ENCODE measurements at places on chromosomes 12 and 14.

GRCh38 chr12:10086387-10086786 lies 12.4 kb downstream of the CLEC1A start:
- no peak overlapping the region for H3K4me3 ChIP-seq
- no peaks in the 10 kb centered on the region for H3K4me1 ChIP-seq
- H3K27me3 ChIP-seq, result peaks cover 4% of the 10 kb centered on the region
- DNase-seq, result no peak
- no peak overlapping the region for H3K27ac ChIP-seq

- H3K4me3 ChIP-seq, result peak overlapping the region; percentile 11
- peak; percentile 31 for DNase-seq
These were observed 11.9 kb downstream of the CFAP54 start for GRCh38 chr12:96501133-96501761.

- no peaks in the 10 kb centered on the region for H3K36me3 ChIP-seq
- H3K4me1 ChIP-seq, result no peaks in the 10 kb centered on the region
- no peak overlapping the region for H3K4me3 ChIP-seq
- no peak for DNase-seq
- no peaks in the 10 kb centered on the region for H3K27me3 ChIP-seq
These were observed 59.6 kb downstream of the DIP2B start for GRCh38 chr12:50564237-50564947.

- no peak for DNase-seq
- no peaks in the 10 kb centered on the region for H3K4me1 ChIP-seq
- H3K27me3 ChIP-seq, result no peaks in the 10 kb centered on the region
- H3K27ac ChIP-seq, result no peak overlapping the region
- H3K36me3 ChIP-seq, result no peaks in the 10 kb centered on the region
- H3K4me3 ChIP-seq, result no peak overlapping the region
These were observed 24.7 kb downstream of the RPL10L start for GRCh38 chr14:46626876-46627275.

GRCh38 chr12:12228402-12228801 lies 38.4 kb downstream of the LRP6 start:
- no peak overlapping the region for H3K27ac ChIP-seq
- H3K4me3 ChIP-seq, result no peak overlapping the region
- no peaks in the 10 kb centered on the region for H3K36me3 ChIP-seq
- DNase-seq, result no peak

GRCh38 chr14:74685921-74686678 lies 26.8 kb downstream of the AREL1 start:
- no peaks in the 10 kb centered on the region for H3K27me3 ChIP-seq
- H3K4me1 ChIP-seq, result no peaks in the 10 kb centered on the region
- DNase-seq, result no peak
- H3K27ac ChIP-seq, result no peak overlapping the region
- H3K4me3 ChIP-seq, result no peak overlapping the region
- peaks cover 53% of the 10 kb centered on the region for H3K36me3 ChIP-seq

GRCh38 chr14:90659156-90659555 lies 157.1 kb downstream of the TTC7B start:
- no peaks in the 10 kb centered on the region for H3K4me1 ChIP-seq
- DNase-seq, result no peak
- no peak overlapping the region for H3K27ac ChIP-seq
- H3K36me3 ChIP-seq, result no peaks in the 10 kb centered on the region
- no peak overlapping the region for H3K4me3 ChIP-seq

GRCh38 chr14:49975276-49975675 lies 82.4 kb downstream of the ARF6 start:
- no peak overlapping the region for H3K4me3 ChIP-seq
- peaks cover 71% of the 10 kb centered on the region for H3K4me1 ChIP-seq
- no peak for DNase-seq
- H3K27ac ChIP-seq, result no peak overlapping the region
- no peaks in the 10 kb centered on the region for H3K36me3 ChIP-seq
- H3K27me3 ChIP-seq, result no peaks in the 10 kb centered on the region

DNA sequence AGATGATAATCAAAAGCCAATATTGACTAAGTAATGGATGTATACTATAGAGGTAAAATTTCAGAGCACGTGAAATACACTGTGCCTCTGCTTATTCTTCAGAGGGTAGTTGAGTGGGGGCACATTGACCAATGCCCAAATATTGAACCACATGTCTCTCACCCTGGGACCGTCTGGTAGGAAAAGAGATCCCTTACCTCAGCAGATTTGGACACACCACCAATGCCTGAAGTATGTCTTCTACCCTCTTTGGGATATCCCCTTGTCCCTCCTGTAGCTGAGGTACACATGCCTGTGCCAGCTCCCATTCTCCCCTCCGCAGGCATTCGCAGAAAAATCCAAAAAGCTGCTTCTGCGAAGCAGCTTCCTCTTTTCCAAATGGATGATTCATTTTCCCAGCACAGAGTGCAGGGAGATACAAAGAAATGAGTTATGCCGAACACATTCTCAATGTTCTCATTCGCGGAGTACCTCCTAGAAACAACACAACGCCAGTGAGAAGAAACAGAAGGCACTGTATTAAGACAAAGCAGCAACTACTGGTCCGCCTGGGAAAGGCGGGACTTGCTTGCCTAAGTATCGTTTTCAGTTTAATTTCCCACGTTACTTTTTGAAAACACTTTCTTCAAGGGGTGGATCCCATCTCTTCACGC lies 691 bp downstream of the ZFYVE26 start:
- peak overlapping the region; percentile 72 for H3K27ac ChIP-seq
- peaks cover 20% of the 10 kb centered on the region for H3K36me3 ChIP-seq
- no peaks in the 10 kb centered on the region for H3K27me3 ChIP-seq
- no peak for DNase-seq
- peaks cover 10% of the 10 kb centered on the region for H3K4me1 ChIP-seq
- H3K4me3 ChIP-seq, result peak overlapping the region; percentile 94

DNA sequence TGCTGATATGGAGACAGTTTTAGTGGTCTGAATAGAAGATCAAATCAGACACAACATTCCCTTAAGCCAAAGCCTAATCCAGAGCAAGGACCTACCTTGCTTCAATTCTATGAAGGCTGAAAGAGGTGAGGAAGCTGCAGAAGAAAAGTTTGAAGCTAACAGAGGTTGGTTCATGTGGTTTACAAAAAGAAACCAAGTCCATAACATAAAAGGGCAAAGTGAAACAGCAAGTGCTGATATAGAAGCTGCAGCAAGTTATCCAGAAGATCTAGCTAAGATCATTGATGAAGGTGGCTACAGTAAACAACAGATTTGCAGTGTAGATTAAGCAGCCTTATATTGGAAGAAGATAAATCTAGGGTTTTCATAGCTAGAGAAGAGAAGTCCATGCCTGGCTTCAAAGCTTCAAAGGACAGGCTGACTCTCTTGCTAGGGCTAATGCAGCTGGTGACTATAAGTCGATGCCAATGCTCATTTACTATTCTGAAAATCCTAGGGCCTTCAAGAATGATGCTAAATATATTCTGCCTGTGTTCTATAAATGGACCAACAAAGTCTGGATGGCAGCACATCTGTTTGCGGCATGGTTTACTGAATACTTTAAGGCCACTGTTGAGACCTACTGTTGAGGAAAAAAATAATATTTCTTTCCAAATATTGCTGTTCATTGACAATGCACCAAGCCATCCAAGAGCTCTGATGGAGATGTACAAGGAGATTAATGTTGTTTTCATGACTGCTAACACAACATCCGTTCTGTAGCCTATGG lies 361.0 kb downstream of the DPF3 start:
- no peaks in the 10 kb centered on the region for H3K27me3 ChIP-seq
- no peak overlapping the region for H3K4me3 ChIP-seq
- H3K4me1 ChIP-seq, result peaks cover 28% of the 10 kb centered on the region
- no peak for DNase-seq

DNA sequence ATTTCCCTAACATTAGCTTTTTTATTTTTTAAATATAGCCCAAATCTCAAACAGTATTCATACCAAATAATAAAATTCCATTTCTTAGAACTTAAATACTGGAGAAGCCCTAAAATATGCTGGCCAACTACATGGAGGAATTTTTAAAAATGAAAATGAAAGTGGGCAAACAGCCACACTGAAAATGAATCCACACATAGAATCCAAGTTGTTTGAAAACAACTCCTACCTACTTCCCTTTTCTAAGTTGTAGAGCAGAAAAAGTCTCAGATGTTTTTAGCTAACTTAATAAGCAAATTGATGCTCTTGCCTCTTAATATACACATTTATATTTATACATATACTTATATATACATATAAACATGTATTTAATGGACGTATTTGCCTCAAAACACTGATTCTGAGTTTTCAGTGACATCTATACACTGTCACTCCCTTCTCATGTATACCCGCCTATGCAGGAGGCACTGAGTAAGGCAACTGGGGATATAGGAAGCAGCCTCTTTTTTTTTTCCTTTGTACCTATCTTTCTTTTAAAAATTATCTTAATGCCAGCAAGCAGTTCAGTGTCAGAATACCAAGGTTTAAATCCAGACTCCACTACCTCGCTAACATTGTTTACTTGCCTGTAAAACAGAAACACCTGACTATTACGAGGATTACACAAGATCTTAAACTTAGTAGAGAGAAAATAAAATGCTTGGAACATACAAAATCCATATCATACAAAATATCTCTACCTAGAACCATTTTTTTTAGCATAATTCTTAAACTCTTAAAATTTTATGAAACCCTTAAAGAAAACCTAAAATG lies 13.3 kb downstream of the DICER1 start:
- H3K4me3 ChIP-seq, result no peak overlapping the region
- no peaks in the 10 kb centered on the region for H3K27me3 ChIP-seq
- peaks cover 3% of the 10 kb centered on the region for H3K36me3 ChIP-seq
- H3K4me1 ChIP-seq, result peaks cover 3% of the 10 kb centered on the region

DNA sequence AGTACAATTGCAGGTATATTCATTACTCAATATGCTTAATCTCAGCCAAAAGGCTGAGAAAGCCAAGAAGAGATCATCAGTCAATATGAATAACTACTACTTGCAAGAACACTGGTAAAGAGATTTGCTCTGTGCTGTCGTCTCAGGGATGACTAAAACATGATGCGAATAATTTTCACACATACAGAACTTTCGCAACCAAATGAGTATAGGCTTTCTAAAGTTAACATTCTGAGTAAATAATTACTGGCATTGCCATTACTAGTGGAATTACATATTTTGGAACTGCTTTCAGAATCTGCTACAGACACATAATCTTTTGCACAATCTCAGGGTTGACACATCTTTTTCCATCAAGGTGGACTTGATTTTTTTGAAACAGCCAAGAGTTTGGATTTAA lies 24.7 kb downstream of the NCKAP1L start:
- no peak overlapping the region for H3K4me3 ChIP-seq
- no peaks in the 10 kb centered on the region for H3K27me3 ChIP-seq
- DNase-seq, result no peak
- no peaks in the 10 kb centered on the region for H3K4me1 ChIP-seq

- no peaks in the 10 kb centered on the region for H3K27me3 ChIP-seq
- peaks cover 27% of the 10 kb centered on the region for H3K36me3 ChIP-seq
- H3K4me1 ChIP-seq, result no peaks in the 10 kb centered on the region
These were observed 10.4 kb downstream of the APPL2 start for GRCh38 chr12:105225505-105226015.

- H3K27me3 ChIP-seq, result no peaks in the 10 kb centered on the region
- DNase-seq, result no peak
- H3K4me1 ChIP-seq, result no peaks in the 10 kb centered on the region
- no peak overlapping the region for H3K4me3 ChIP-seq
- no peaks in the 10 kb centered on the region for H3K36me3 ChIP-seq
These were observed 66.9 kb downstream of the METTL25 start for GRCh38 chr12:82425241-82425640.

GRCh38 chr12:5200278-5201087 lies 156.8 kb downstream of the KCNA5 start:
- no peaks in the 10 kb centered on the region for H3K27me3 ChIP-seq
- no peak for DNase-seq
- H3K4me3 ChIP-seq, result no peak overlapping the region
- H3K4me1 ChIP-seq, result no peaks in the 10 kb centered on the region

- H3K4me3 ChIP-seq, result no peak overlapping the region
- no peaks in the 10 kb centered on the region for H3K27me3 ChIP-seq
- no peaks in the 10 kb centered on the region for H3K4me1 ChIP-seq
- no peak for DNase-seq
These were observed 17.7 kb downstream of the RIN3 start for GRCh38 chr14:92531106-92531873.

DNA sequence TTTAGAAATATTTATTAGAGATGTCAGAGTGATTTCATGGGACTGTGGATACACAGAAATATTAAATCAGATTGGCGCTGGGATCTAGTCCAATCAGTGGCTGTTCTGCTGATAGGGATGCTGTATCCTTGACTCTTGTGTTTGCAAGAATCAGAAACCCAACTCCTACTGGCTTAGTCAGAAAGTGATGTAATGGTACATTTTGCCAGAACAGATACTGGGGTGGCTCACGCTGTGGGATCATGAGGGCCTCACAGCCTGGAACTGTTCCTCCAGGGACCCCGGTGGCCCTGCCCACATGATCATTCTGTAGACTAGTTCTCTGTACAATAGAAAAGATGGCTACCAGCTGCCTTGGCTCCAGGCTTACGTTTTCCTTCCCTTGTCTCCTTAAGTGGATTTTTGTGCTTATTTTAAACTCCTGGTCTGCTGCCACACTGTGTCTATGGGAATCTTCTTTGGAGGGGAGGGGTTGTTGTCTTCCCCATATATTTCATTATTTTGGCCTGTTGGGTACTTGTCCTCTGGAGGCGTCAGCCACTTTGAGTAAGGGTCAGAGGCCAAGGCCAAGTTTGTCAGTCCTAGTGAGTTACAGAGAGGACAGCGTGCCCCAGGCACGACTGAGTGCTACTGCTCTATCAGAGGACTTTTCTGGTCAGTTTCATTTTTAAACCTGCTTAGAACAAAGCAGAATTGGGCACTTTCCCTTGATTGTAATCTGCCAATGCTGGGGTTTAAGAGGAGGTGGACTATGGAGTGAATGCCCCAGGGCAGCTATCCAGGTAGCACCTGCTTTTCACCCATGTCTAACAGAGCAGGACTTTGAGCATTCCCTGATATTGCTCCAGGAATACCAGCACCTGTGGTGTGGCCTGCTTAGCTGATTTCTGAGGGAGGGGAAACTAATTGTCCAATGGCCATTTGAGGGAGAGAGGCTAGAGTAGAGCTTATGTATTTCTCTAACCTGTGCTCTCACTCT lies 164.3 kb downstream of the SLC5A8 start:
- no peaks in the 10 kb centered on the region for H3K4me1 ChIP-seq
- no peaks in the 10 kb centered on the region for H3K27me3 ChIP-seq
- DNase-seq, result no peak
- no peak overlapping the region for H3K27ac ChIP-seq

DNA sequence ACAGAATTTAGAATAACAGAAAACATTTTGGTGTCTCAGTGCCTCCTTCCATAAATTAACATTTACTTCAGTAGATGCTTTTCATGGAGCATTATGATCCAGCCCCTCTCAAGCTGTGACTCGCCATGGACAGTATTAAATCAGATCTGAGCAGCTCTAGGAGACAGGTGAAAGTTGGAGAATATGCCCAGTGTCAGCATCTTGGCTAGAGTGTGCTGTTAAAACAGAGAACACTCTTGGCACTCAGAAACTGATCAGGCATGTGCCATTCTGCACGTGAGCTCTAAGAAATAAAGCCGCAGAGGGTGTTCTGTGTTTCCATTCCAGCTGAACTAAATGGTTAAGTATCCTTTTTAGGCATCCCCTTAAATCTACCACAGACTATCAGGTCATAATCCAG lies 68.0 kb downstream of the DIP2B start:
- H3K27me3 ChIP-seq, result no peaks in the 10 kb centered on the region
- no peaks in the 10 kb centered on the region for H3K4me1 ChIP-seq
- no peak for DNase-seq
- H3K27ac ChIP-seq, result no peak overlapping the region

GRCh38 chr12:26361964-26362363 lies 166.6 kb downstream of the SSPN start:
- no peaks in the 10 kb centered on the region for H3K4me1 ChIP-seq
- DNase-seq, result no peak
- no peak overlapping the region for H3K27ac ChIP-seq

- H3K27me3 ChIP-seq, result no peaks in the 10 kb centered on the region
- no peak overlapping the region for H3K4me3 ChIP-seq
- H3K27ac ChIP-seq, result no peak overlapping the region
These were observed 93.9 kb downstream of the RPS6KA5 start for GRCh38 chr14:90966493-90966892.

All from effector memory CD4-positive, alpha-beta T cell (primary cell).